ENCODE measurements at places on chromosomes 4 and X.

DNA sequence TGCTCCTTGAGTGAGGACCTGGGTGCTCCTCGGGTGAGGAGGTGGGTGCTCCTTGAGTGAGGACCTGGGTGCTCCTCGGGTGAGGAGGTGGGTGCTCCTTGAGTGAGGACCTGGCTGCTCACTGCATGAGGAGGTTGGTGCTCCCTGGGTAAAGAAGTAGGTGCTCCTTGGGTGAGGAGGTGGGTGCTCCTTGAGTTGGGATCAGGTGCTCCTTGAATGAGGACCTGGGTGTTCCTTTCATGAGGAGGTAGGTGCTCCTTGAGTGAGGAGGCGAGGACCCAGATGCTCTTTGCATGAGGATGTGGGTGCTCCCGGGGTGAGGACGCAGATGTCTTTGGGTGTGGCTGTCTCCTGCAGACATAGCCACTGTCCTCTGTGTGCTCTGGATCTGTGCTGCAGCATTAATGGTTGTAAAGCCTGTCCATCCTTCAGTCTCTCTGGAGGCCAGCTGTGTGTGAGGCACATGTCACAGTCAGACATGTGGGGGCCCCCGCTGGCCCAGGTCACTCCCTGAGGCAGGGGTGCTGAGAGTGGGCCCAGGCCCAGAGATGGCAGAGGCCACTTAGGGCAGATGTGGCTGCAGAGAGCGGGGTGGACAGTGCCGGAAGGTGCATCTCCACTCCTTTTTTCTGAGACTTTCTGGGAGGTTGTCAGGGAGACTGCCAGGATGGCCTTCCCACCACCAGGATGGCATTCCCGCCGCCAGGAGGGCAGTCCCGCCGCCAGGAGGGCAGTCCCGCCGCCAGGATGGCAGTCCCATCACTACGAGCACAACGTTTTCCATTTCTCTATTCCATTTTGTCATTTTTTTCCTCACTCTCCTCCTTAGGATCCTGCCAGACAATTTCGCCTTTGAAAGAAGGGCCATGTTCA is 101.8 kb downstream of the HMX1 start:
- no peak for DNase-seq

GRCh38 chr4:4868758-4869723 is 9.6 kb downstream of the MSX1 start:
- DNase-seq: no peak

DNA sequence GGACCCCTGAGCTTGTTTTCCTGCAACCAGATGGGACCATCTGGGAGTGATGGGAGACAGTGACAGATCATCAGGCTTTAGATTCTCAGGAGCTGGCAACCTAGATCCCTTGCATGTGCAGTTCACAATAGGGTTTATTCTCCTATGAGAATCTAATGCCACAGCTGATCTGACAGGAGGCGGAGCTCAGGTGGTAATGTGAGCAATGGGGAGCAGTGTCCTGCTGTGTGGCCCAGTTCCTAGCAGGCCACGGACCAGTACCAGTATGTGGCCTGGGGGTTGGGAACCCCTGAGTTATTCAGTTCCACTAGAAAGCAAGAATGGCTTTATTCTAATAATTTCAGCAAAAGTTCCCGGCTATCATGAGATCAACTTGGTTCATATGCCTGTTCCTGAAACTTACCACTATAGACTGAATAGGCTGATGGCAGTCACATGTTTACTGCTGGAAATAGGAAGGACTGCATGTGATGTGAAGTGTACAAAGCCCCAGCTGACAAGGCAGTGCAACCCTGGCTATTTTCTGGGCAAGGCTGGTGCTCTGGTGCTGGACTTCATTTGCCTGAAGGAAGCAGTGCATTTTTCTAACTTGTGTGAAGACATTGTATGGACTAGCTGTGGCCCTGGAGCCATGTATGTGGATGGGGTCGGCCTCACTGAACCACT is 107.2 kb downstream of the SPRY1 start:
- DNase-seq: no peak

- DNase-seq: no peak
These were observed 140.3 kb upstream of the ZXDB start for GRCh38 chrX:57451426-57452020.

GRCh38 chr4:89306486-89307177 is 968 bp downstream of the GPRIN3 start:
- DNase-seq: no peak

GRCh38 chr4:20195071-20195885 is 56.4 kb upstream of the SLIT2 start:
- DNase-seq: no peak

- no peak for DNase-seq
These were observed 160.7 kb downstream of the MOSPD2 start for GRCh38 chrX:15033917-15034316.

GRCh38 chr4:167918077-167918476 is 174.3 kb upstream of the ANXA10 start:
- no peak for DNase-seq

GRCh38 chr4:139607502-139608060 is 51.6 kb upstream of the SETD7 start:
- DNase-seq: no peak
